ENCODE measurements at places on chromosomes 12 and 14. TPM values are rescaled to one million over a fixed set of nuclear protein-coding genes. Genes with fewer than 3 reads are reported as not detected.

- no peaks in the 10 kb centered on the region for H3K36me3 ChIP-seq
- no peak overlapping the region for H3K27ac ChIP-seq
- no peak for DNase-seq
- H3K4me1 ChIP-seq = peaks cover 19% of the 10 kb centered on the region
Observed at GRCh38 chr14:89386212-89386886, 30.7 kb downstream of the FOXN3 start.

DNA sequence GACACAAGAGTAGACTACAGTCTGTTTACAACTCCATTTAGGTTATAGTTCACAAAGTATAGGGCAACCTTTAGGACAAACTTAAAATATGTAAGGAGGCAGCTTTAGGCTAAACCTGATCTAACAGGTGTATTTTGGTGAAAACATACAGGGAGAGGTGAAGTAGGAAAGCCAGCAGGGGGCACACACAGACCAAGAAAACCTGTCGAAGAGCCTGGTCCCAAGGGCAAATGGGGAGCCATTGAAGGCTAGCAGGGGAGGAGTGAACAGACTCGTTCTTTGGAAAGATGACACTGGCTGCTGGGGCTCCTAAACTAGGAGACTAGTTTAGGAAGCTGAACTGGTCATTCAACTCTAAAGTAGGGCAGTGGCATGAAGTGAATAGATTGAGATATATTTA, 138.8 kb upstream of the WSCD2 start:
- no peaks in the 10 kb centered on the region for H3K36me3 ChIP-seq
- DNase-seq = no peak
- no peak overlapping the region for H3K4me3 ChIP-seq
- H3K4me1 ChIP-seq = no peaks in the 10 kb centered on the region
- no peak overlapping the region for H3K27ac ChIP-seq

GRCh38 chr12:32134101-32134888, 27.6 kb downstream of the BICD1 start:
- H3K4me3 ChIP-seq = no peak overlapping the region
- peaks cover 6% of the 10 kb centered on the region for H3K4me1 ChIP-seq
- peak overlapping the region; percentile 34 for H3K27ac ChIP-seq
- H3K36me3 ChIP-seq = no peaks in the 10 kb centered on the region

DNA sequence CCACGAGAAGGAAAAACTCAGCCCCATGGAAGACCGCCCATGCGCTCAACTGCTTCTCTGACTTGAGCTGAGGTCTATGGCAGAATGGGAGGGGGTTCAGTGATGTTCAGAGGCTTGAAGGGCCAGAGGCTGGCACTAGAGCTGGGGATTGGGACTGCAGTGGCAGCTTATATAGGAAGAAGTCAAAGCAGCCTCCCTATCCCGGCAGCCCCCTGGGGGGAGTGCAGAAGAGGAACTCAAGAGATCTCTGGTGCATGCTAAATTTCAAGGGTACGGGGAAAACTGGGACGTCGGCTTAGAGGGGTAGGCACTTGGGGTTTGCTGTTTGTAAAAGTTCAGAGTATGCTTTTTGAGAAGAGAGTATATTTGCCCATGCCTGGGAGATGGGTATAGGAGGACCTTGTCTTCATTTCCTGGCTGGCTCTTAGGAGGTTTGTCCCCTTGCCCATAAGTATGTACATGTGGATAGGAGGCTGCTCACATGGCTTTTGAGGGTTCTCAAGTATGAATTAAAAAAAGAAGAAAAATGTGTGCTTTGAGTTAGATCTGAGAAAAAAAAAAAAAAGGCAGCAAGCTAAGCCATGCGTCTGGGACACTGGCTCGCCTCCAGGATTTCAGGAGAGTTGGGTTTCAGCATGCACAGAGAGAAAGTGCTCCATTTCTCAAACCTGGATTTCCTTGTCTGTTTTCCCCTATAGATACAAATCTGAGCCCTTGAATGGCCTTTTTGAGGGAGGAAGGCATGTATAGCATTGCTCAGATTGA, 3.2 kb upstream of the MEG3 start:
- H3K36me3 ChIP-seq = no peaks in the 10 kb centered on the region
- H3K4me1 ChIP-seq = no peaks in the 10 kb centered on the region
- H3K27ac ChIP-seq = no peak overlapping the region
- no peaks in the 10 kb centered on the region for H3K27me3 ChIP-seq
- H3K4me3 ChIP-seq = no peak overlapping the region

DNA sequence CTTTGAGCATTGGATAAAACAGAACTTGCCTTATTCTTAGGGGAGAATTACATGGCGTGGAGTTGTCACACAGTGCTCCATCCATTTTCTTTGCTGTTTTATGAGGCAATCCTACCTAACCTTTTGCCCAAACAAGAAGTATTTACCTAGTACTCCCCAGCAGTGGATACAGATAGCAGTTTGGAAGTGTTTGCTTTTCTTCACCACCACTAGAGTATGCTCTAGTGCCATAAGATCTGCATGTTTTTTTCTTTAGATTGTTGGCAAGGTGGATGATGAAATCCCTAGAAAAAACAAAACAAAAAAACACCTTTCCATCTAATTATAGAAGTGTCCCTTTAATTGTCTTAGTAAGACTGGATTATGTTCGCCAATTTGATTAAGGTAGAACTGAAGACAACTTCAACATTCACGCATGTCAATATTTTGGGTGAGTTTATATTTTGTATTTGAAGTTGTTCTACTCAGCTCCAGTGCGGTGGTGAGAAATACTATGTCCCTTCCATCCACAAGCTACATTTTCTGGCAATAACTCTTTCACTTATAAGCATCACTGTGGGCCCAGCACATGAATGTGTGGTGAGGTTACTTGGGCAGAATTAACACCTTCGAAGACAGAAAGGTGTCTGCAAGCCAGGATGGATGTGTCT, 23.6 kb upstream of the TMEM260 start:
- DNase-seq = no peak
- no peak overlapping the region for H3K4me3 ChIP-seq
- no peak overlapping the region for H3K27ac ChIP-seq
- no peaks in the 10 kb centered on the region for H3K27me3 ChIP-seq
- H3K4me1 ChIP-seq = no peaks in the 10 kb centered on the region

- DNase-seq = no peak
- no peaks in the 10 kb centered on the region for H3K36me3 ChIP-seq
- no peak overlapping the region for H3K4me3 ChIP-seq
Observed at GRCh38 chr12:42364692-42365091, 38.7 kb downstream of the PPHLN1 start.

GRCh38 chr12:24111616-24112015, 162.1 kb upstream of the SOX5 start:
- H3K4me1 ChIP-seq = no peaks in the 10 kb centered on the region
- H3K36me3 ChIP-seq = no peaks in the 10 kb centered on the region
- H3K27me3 ChIP-seq = no peaks in the 10 kb centered on the region
- no peak for DNase-seq
- H3K4me3 ChIP-seq = no peak overlapping the region

DNA sequence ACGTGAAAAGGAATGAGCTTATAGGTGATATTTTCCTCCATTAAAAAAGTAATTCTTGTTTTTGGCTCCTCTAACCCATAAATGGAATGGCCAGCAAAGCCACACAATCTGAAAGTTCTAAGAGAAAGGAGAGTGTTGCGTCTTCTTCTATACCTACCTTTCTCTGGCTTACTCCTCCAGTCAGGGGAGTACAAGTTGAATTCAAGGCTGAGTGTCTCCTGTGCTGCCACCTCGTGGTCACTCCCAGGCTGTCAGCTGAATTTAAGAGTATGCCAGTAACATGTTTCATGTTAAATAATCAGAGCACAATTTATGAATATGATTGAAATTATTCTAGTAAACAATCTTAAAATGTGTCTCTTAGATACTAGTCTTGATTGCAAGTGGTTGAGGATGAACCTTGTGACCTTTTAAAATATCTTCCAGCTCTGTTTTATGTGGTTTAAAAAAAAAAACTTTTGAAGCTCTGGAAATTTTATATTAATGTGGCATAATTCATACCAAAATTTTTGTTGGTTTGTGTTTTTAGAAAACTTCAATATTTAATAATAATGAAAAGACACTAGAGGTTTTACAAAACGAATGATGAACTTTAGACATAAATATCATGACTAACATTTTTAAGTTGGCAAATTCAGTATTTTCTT, 31.7 kb downstream of the PTHLH start:
- peak; percentile 26 for DNase-seq
- no peak overlapping the region for H3K27ac ChIP-seq
- H3K4me1 ChIP-seq = no peaks in the 10 kb centered on the region
- no peaks in the 10 kb centered on the region for H3K36me3 ChIP-seq

MANSC1 gene
- 38.1 TPM for total RNA-seq

BMP4 gene
- total RNA-seq = 26.9 TPM

FLVCR2 gene
- total RNA-seq = 8.3 TPM

Measured in thoracic aorta (tissue), 2 donors.